ENCODE measurements at places on chromosomes 6 and 20. TPM values are rescaled to one million over a fixed set of nuclear protein-coding genes. Genes with fewer than 3 reads are reported as not detected.

Gene RAET1L
- total RNA-seq, result not detected

Gene ZDHHC14
- total RNA-seq, result 1.7 TPM

Gene C20orf96
- total RNA-seq, result 13.8 TPM

Gene BPIFA3
- not detected for total RNA-seq

Gene GMPR
- 0.70 TPM for total RNA-seq

Gene TMEM244
- not detected for total RNA-seq

DNA sequence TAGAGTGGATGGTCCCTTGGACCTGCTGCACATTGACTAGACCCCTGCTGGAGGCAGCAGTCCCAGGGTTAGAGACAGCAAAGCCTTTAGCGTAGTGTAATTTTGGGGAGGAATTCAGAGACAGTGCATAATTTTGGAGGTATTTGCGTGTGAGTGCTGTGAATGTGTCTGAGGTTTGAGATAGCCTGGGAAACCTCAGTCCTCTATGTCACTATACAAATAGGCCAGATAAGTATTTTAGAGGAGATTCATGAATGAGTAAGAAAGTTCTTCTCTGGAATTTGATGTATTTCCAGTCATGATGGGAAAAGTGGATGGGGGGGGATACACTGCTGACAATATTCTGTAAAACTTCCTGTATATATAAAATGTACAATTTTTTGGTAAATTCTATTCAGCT lies 25.8 kb upstream of the MTRF1L start:
- H3K36me3 ChIP-seq, result peaks cover 5% of the 10 kb centered on the region
- H3K27me3 ChIP-seq, result no peaks in the 10 kb centered on the region
- H3K4me1 ChIP-seq, result peaks cover 5% of the 10 kb centered on the region
- no peak for DNase-seq
- no peak overlapping the region for H3K27ac ChIP-seq
- H3K4me3 ChIP-seq, result no peak overlapping the region

- DNase-seq, result peak; percentile 59
- 0 out of 2 replicates have a peak, but pooled peaks cover 2% of the 10 kb centered on the region for H3K36me3 ChIP-seq
- H3K27ac ChIP-seq, result peak overlapping the region; percentile 33
- H3K27me3 ChIP-seq, result no peaks in the 10 kb centered on the region
These were observed 9.3 kb upstream of the SIRPB2 start for GRCh38 chr20:1500496-1500895.

GRCh38 chr20:3163099-3164042 lies 3.7 kb upstream of the FASTKD5 start:
- no peaks in the 10 kb centered on the region for H3K27me3 ChIP-seq
- H3K27ac ChIP-seq, result no peak overlapping the region
- peaks cover 7% of the 10 kb centered on the region for H3K36me3 ChIP-seq
- no peak for DNase-seq
- H3K4me1 ChIP-seq, result peaks cover 2% of the 10 kb centered on the region

GRCh38 chr6:23851522-23851921 lies 274.5 kb upstream of the NRSN1 start:
- no peak for DNase-seq
- H3K36me3 ChIP-seq, result peaks cover 4% of the 10 kb centered on the region
- no peaks in the 10 kb centered on the region for H3K4me1 ChIP-seq
- H3K4me3 ChIP-seq, result no peak overlapping the region
